ENCODE measurements at places on chromosomes 2 and 18.
A peak's percentile ranks its signal among the peaks of the same experiment; 100 is the strongest.

DNA sequence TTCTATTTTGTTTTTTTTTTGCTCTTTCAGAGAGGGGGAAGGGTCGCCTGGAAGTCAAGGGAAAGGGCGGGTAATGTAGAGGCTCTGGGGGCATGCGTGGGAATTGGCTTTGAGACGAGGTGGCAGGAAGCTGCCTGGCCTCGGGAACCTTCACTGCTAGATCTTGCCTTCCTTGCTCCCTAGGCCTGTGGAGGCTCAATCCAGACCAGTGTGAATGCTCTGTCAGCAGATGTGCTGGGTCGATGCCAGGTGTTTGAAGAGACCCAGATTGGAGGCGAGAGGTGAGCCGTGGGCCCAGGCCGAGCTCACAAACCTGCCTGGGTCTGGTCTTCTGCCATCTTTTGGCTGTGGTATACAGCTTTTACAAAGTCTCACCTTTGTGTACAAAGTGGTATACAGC is 15.5 kb downstream of the CCT7 start:
- DNase-seq = no peak

- DNase-seq = peak; percentile 53
Observed at GRCh38 chr2:118032169-118033013, 18.5 kb upstream of the CCDC93 start.

GRCh38 chr18:3466872-3467271 is 16.9 kb downstream of the TGIF1 start:
- DNase-seq = no peak

- no peak for DNase-seq
Observed at GRCh38 chr18:2971741-2972552, 41.0 kb downstream of the LPIN2 start.

GRCh38 chr2:65835975-65836549 is 403.7 kb upstream of the SPRED2 start:
- DNase-seq = no peak

DNA sequence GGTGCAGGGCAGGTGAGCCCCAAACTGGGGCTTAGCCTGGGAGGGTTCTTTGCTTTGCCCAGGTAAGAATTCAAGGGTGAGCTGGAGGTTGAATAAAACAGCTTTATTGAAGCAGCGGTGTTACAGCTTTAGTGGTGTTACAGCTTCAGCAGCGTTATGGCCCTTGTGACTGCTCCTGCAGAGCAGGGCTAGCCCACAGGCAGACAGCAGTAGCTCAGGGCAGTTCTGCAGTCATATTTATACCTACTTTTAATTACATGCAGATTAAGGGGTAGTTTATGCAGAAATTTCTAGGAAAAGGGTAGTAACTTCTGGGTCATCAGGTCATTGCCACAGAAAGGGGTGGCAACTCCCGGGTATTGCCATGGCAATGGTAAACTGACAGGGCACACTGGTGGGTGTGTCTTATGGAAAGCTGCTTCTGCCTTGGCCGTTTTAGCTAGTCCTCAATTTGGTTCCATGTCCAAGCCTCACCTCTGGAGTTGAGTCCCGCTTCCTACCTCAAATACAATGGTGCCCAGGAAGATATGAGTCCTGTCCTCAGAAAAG is 78.2 kb downstream of the THNSL2 start:
- DNase-seq = no peak

DNA sequence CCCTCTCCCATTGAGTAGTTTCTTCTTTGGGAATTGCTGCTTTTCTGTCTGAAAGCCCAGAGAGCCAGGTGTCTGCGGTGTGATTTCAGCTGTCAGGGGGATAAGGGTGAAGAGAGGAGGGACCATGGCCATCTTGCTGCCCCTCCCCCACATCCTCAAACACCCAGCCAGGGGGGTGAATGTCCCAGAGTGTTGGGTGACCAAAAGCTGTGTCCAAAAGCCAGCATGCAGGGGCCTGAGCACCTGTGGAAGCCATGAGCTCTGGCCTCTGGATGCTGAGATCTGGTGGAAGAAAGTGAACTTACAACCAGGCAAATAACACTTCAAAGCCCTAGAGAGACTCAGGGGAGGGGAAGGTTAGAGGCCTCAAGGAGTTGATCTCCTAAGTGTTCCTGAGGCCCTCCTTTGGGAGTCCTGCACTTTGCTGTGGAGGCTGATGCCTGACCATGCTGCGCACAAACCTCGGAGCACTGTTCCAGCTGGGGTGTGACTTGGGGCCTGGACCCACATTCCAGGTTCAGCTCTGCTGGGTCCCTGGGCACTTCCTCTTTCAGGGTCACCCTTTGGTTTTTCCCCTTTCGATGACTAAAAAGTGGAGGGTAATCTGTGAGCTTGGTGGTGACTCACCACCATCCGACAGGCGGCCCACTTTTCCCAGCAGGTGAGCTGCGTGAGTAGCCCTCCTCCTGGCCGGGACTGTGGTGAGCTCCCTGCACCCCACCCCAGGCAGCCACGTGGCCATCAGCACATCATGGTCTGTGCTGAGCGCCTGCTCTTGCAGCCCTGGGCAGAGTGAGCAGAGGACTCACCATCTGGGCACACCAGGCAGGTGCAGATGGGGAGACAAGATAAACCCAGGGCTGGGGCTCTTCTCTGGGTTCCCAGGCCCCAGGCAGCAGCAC is 66.8 kb upstream of the FOSL2 start:
- DNase-seq = no peak

GRCh38 chr2:98829581-98830270 is 98.8 kb upstream of the MGAT4A start:
- DNase-seq = no peak

DNA sequence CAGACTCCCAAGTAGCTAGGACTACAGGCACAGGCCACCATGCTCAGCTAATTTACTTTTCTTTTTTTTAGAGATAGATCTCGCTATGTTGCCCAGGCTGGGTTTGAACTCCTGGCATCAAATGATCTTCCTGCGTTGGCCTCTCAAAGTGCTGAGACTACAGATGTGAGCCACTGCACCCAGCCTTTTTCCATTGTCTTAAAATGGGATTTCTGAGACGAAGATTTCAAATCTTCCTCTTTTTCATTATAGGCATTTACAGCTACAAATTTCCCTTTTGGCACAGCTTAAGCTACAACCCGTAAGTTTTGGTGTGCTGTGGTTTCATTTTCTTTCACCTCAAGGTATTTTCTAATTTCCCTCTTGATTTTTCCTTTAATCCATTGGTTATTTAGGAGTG is 8.6 kb downstream of the GNLY start:
- DNase-seq = no peak

- DNase-seq = no peak
Observed at GRCh38 chr2:210063306-210063705, 60.9 kb downstream of the RPE start.

GRCh38 chr18:78618726-78619125 is 360.9 kb upstream of the SALL3 start:
- DNase-seq = no peak

DNA sequence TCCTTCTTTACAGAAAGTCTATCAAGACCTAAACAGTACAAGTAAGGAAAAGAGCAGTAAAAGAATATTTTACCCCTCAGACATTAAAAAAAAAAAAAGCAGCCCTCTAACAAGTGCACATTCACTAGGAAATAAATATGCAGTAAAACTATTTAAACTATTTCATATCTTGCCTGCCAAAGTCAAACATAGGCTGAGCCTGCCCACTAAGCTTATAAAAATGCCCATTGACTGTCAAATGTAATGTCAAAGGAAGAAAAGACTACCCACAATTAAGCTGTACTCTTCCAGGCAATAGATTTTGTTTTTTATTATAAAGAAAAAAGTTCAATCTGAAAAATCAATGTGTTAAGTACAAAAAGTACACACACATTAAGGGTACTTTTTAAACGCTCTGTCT is 11.8 kb downstream of the ALS2 start:
- DNase-seq = peak; percentile 41

GRCh38 chr2:64613276-64613675 is 40.4 kb downstream of the SERTAD2 start:
- peak; percentile 24 for DNase-seq

- DNase-seq = no peak
Observed at GRCh38 chr2:51084750-51085149, 52.8 kb upstream of the NRXN1 start.

- DNase-seq = no peak
Observed at GRCh38 chr2:21289989-21290388, 166.2 kb downstream of the TDRD15 start.

DNA sequence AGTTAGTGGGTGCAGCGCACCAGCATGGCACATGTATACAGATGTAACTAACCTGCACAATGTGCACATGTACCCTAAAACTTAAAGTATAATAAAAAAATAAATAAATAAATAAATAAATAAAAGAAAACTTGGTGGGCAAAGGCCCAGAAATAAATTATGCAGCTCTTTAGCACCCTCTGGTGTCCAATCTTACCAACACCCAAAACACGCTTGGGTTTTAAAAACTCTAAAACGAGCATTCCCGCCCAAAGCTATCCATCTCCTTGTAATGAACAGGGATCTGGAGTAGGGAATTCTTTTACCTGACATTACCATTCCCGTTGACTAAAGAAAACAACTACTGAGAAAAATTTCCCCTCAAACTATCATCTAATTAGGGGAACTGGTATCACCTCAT is 2005.9 kb upstream of the CELF4 start:
- DNase-seq = peak; percentile 64

DNA sequence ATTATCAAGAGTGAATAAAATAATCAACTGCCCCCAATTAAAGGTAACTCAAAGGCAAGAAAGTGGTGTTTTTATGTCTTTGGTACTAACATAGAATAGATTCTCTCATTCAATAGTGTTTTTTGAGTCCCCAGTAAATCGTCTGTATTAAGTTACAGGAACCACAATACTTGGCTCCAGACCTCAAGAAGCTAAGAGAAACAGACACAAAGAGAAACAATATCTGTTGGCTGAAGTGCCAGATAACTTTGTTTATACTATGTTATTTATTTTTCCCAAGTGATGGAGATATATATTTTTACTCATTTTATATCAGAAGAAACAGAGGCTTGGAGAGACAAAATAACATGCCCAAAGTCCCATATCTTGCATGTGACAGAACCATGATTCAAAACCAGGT is 201.7 kb upstream of the HNRNPA3 start:
- DNase-seq = no peak

DNA sequence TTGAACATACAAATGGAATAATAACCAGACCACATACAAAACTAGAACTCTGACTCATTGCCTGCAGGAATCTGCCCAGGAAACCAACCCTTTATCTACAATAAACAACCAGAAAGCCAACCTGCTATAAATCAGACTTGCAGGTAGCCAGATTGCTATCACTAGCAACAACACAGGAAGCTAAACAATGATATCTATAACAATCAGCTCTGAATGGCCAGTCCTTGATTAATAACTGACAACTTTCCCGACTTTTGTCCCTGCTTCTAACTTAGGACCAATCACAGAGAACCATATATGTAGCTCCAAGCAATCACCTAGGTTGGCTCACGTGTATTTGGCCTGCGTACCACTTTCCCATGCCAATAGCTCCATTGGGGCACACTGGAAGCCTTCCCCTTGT is 470.8 kb downstream of the RIT2 start:
- DNase-seq = peak; percentile 22

GRCh38 chr2:159989249-159989648 is 73.2 kb downstream of the PLA2R1 start:
- DNase-seq = no peak

- DNase-seq = peak; percentile 46
Observed at GRCh38 chr2:54895730-54896129, 154.5 kb downstream of the RTN4 start.

DNA sequence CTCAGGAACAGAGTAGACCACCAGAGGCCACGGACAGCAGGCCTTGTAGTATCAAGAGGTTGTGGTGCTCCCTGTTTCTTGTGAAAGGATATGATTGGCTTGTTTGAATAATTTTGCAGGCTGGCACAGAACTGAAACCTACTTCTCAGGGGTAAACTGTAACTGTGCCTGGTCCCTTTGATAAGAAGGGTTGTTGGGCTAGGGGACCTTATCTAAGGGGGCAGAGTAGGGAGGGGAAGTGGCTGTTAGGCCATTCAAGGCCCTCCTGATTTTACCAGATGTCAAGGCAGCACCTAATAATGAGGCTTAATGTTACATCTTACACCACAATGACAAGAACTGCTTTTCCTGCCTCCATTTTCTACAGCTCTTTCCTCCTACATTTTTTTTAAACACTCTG is 45.6 kb downstream of the GPR39 start:
- no peak for DNase-seq

GRCh38 chr2:210286123-210286680 is 28.8 kb downstream of the MYL1 start:
- DNase-seq = no peak

GRCh38 chr2:37602702-37603101 is 68.7 kb downstream of the CDC42EP3 start:
- no peak for DNase-seq

DNA sequence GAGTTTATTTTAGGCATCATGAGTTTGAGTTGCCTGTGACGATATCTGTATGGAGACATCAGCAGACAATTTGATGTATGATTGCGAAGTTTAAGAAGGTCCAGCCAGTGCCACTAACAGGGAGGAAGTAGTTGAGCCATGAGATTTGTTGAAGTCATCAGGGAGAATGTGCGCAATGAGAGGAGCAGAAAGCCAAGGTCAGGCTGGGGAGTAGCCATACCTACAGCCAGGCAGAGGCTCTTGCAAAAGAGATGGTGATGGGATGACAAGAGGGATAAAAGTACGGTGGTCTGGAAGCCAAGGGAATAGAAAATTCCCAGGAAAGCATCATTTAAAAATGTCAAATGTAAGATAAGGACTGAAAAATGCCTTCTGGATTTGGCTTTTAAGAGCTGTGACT is 51.2 kb downstream of the LIMS1 start:
- peak; percentile 84 for DNase-seq

- DNase-seq = no peak
Observed at GRCh38 chr2:191109888-191110287, 40.9 kb downstream of the STAT4 start.

DNA sequence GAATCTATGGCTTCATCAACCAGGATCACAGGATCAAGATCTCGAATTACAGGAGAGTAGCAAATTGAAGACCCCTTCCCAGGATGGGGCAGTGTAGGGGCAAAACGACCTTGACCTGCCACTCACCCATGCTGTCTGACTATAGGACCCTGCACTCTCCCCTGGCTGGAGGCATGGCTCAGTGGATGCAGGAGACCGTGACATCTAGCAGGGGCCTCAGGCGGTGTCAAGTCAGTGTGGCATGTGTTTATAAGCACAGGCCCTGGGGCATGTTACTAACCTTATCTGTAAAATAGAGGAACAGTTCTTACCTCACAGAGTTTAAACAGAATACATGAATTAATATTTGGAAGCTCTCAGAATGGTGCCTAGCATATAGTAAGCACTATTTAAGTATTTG is 3.5 kb downstream of the HAAO start:
- DNase-seq = no peak

DNA sequence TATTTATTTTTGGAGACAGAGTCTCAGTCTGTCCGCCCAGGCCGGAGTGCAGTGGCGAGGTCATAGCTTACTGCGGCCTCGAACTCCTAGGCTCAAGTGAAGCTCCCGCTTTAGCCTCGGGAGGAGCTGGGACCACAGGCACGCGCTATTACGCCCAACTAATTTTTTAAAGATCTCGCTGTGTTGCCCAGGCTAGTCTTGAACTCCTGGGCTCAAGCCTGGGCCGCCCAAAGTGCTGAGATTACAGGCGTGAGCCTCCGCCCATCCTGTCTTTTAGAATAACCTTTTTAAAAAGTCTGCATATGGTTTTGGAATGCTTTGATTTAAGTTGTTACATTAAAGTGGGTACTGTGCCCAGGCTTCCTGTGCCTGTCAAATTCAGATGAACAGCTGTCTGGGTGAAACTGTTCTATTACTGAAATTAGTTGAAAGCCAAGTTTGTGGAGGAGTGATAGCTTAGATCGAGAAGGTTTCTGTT is 944 bp downstream of the RAB3GAP1 start:
- peak; percentile 10 for DNase-seq

- DNase-seq = no peak
Observed at GRCh38 chr2:203431391-203432185, 103.4 kb downstream of the ABI2 start.
